ENCODE measurements at places on chromosomes 12 and 14.

DNA sequence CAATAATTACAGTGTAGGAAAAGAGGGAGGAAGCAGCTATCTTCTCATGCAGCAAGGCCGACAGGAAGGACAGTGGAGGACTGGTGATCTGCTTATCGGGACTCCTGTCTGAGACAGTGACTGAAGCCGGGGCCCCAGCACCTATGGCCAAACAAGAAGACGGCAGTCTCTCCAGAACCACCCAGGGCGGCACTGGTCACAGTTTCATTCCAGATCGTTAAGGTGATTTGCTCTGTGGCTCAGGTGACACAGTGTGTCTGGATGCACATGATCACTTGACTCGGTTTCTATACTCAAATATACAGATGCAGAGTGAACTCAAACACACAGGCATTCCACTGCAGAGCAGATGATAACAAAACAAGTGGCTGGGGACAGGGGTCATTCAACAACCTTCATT is 52.1 kb upstream of the CORO1C start:
- DNase-seq: no peak

- DNase-seq: no peak
Observed at GRCh38 chr12:51247523-51248206, 9.0 kb downstream of the DAZAP2 start.

- DNase-seq: no peak
Observed at GRCh38 chr14:28589792-28590191, 176.8 kb upstream of the FOXG1 start.

GRCh38 chr12:116303929-116304328 is 26.4 kb upstream of the MED13L start:
- no peak for DNase-seq

DNA sequence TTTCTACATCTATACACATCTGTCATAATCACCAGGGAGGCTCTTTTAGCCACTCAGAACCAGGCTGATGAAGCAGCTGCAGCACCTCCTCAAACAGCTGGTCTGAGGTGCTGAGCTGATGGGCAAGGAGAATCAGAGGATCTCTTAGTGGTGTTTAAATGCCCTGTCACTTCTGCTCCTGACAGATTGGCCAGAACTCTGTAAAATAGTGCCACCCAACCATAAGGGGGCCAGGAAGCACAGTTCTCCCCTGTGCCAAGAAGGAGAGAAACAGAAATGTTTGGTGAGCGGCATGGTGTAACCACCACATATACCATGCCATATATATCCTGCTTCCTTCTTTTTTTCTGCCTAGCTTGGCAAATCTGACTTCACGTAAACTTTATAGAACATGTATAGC is 12.8 kb downstream of the SOCS2 start:
- DNase-seq: no peak

DNA sequence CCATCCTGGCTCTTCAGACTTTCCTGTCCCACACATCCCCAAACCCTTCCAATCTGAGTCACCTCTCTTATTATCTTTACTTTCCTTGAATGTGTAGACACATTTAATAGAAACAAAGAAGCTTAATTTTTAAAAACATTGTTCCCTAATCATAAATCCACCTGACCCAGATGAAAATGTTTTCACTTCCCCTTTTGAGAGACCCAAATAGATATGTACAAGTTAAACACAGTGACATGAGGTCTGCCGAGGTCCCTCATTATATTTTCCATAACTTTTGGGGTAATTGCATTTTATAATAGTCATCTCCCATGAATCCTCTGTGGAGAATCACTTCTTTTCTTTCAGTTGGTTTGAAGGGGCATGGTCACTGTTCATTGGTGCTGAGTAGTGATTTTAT is 191.1 kb downstream of the GRIN2B start:
- no peak for DNase-seq

DNA sequence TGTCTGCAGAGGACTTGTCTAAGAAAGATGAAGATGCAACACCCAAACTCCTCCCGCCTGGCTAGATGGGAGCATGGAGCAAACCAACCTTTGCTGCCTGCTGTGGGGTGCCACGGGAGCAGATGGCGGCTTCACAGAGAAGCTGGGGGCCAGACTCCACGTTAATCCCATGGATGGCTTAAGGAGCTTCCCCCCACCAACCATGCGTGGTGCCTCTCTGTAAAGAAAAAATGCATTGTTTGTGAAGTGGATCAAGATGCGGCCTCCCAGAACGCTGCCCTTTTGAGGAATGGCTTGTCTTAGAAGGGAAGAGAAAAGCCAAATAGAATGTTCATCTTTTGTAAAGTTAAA is 15.6 kb downstream of the MVK start:
- DNase-seq: no peak

DNA sequence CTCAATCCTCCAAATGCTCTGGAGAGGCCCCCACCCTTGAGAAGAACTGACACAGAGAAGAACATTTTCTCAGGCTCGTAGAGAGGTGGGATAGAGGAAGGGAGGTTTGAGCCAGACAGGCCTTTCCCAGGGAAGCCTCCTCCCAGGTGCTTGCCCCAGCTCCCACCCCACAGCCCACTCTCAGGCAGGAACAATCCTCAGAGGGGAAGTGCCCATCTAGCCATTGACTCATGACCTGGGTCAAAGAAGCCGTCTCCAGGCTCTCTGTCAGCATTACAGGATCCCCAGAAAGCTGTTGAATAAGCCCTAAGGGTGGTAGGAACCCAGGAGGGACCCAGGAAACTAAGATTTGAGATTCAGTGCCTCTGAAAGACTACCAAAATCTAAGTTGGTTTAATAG is 3.8 kb downstream of the AQP6 start:
- no peak for DNase-seq

- DNase-seq: no peak
Observed at GRCh38 chr12:93099792-93100191, 170.7 kb upstream of the EEA1 start.

GRCh38 chr12:2642176-2642892 is 152.4 kb upstream of the FKBP4 start:
- no peak for DNase-seq

- peak; percentile 51 for DNase-seq
Observed at GRCh38 chr12:6899837-6900519, 4.6 kb upstream of the LRRC23 start.

Data from pulmonary artery endothelial cell (primary cell).